Left lung (tissue), 14 donors: ENCODE measurements at places on chromosomes 11 and 22. TPM values are rescaled to one million over a fixed set of nuclear protein-coding genes. Genes with fewer than 3 reads are reported as not detected.

The OR5B21 gene
- total RNA-seq = 0.71 TPM

The FTH1 gene
- total RNA-seq = 5,494 TPM

DNA sequence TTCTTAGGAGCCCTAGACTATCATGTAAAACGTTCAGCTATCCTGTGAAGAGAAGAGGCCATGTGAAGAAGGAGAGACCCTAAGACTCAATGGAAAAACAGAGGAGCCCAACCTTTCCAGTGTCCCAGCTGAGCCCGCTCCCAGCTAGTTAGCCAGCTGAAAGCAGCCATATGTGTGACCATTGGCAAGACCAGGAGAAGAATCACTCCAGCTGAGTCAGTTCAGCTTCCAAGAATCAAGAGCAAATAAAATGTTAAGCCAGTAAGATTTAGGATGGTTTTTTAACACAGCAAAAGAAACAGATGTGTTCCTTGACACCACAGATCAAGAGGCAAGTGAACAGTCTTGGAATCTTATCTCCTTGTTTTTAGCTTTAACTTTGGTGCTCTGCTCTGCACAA lies 108.0 kb downstream of the CCDC81 start:
- DNase-seq = no peak

The OR51E2 gene
- total RNA-seq = not detected

DNA sequence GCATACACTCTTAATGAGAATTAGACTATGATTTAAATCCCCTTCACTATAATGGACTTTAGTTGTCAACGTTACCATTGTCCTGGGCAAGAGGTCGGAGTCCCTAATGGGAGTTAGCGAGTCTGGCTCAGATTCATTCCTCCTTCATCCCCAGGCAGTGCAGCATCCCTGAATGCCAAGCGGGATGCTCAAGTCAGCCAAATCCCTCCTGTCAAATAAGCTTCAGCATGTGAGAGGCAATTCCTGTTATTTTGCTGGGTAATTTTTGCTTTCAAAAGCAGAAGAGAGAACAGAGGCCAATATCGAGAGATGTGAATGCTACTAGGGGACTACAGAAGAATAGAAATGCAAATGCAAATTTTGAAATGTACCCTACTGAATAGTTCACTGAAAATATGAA lies 186.2 kb downstream of the OPCML start:
- DNase-seq = no peak

- no peak for DNase-seq
Observed at GRCh38 chr11:134944131-134944530, 532.1 kb upstream of the B3GAT1 start.

DNA sequence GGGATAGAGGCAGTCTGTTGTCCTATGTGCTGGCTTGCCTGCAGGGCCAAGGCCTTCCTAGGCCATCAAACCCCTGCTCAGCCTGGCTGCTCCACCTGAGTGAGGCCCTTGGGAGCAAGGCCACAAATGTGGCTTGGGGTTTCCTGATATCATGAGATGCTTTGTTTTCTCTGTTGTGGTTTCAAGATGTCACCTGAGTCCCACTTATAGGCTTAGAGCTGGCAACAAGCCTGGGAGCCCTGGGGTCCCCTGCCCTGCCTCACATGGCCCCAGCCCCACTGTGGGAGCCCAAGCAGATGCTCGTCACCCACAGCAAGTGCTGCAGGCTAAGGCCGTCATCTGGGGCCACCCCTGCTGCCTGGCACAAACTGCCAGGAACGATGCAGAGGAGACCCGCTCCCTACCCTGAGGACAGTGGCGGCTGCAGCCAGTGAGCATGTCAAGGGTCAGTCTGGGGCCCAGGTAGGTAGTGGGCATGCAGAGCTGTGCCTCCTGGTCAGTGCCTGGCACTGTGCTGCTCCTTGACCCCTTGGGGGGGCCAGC lies 75.4 kb upstream of the KCNQ1OT1 start:
- DNase-seq = peak; percentile 23

DNA sequence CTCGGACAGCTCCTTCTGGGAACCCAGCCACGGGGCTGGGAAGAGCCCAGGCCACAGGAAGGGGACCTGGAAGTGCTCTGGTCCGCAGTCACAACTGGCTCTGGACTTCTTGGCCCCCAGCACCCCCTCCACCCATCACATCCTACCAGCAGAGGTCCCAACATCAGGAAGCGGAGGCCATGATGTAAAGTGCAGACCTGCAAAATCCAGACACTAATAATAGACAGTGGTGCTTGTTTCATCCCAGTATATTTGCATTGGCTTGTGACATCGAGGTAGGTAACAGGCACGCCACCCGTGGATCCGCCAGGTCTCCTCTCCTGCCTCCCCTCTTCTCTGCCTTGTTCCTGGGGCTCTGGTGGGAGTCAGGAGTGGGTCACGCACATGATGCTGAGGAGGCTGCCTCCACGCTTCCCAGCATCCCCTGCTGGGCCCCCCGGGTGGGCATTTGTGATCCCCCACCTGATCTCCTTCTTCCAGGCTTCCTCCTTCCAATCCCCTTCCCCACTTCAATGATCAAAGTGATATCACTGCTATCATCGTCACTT lies 1454.0 kb downstream of the BRD1 start:
- DNase-seq = no peak

The STK33 gene
- 16.9 TPM for total RNA-seq

The CEND1 gene
- 0.47 TPM for total RNA-seq

DNA sequence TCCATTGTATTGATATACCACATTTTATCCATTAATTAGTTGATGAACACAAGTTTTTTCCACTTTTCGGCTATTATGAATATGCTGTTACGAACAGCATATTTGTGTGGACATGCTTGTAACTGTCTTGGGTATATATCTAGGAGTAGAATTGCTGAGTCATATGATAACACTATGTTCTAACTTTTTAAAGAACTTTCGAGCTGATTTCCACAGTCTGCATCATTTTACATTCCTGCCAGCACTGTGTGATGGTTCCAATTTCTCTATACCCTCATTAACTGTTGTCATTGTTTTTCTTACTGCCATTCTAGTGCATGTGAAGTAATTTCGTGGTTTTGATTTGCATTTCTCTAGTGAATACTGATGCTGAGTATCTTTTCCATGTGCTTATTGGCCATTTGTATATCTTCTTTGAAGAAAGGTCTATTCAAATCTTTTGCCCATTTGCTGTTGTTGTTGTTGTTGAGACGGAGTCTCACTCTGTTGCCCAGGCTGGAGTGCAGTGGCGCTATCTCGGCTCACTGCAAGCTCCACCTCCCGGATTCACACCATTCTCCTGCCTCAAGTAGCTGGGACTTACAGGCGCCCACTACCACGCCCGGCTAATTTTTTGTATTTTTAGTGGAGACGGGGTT lies 7.4 kb upstream of the RCE1 start:
- no peak for DNase-seq

- no peak for DNase-seq
Observed at GRCh38 chr11:36388951-36389350, 92.9 kb downstream of the PRR5L start.

GRCh38 chr11:10568486-10568941 lies at the start of gene LYVE1:
TSS of gene LYVE1 (minus strand) at chr11:10568665. CDS start at chr11:10568532, 133 bp downstream.
- DNase-seq = no peak

- no peak for DNase-seq
Observed at GRCh38 chr11:110526323-110526722, 96.6 kb downstream of the FDX1 start.

DNA sequence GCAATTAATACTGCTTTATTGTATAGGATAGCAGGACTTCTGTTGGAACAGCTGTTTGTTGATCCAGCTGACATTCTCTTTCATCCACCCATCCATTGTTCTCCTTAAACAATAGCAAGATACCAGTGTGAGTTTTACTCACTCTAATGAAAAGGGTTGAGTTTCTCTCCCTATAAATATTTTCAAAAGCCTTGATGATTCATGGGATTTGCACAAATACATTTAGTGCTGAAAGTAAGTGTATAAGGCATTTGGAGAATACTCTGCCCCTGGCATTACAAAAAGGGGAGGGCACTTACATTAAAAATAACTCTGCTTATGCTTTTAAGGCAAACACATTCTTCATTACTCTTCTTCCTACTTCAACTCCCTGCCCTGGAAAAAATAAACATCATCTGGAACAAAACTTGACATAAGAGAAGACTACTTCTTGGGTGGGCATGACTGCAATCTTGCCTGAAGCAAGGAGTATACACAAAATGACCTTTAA lies 634.9 kb downstream of the METTL15 start:
- DNase-seq = no peak

DNA sequence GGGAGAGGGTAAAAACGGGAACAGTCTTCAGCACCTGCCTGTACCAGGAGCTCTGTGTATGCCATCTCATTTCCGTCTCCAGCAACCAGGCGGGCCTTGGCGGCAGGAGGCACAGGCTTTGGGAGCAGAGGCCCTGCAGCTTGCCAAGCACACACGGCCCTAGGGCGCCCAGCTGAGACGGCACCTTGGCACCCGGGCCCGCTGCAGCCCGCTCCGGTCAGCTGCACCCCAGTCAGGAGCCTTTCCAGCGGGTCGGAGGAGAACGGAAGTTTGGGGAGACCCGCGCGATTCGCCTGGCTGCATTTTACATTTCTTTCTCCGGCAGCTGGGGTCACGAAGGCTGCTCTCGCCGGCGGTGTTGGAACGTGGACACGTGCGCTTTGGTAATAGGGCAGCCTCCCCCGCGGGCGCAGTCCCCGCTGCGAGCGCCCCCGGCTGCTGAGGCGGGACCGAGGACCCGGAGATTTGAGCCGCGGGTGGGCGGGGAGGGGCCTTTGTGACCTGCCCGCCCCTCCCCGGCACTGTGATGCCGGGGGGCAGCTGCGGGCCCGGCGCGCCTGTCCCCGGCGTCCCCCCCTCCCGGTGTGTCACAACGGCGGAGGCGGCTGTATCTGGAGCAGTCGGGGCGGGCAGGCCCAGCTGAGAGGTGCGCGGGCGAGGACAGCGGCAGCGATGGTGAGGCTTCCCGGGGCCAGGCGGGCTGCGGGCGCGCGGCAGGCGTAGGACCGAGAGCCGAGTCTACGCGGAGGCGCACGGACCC lies at the start of gene TUBA8:
TUBA8 (plus strand) TSS at position 616 of the 760 bp plus-strand sequence; CDS start at position 673, 57 bp downstream.
- DNase-seq = no peak

- DNase-seq = no peak
Observed at GRCh38 chr11:108069947-108070346, 51.4 kb upstream of the ACAT1 start.

- DNase-seq = no peak
Observed at GRCh38 chr11:123159183-123159857, 35.7 kb downstream of the CLMP start.

The LRRC10B gene
- total RNA-seq = 5.5 TPM

The MPPED2 gene
- 0.79 TPM for total RNA-seq

DNA sequence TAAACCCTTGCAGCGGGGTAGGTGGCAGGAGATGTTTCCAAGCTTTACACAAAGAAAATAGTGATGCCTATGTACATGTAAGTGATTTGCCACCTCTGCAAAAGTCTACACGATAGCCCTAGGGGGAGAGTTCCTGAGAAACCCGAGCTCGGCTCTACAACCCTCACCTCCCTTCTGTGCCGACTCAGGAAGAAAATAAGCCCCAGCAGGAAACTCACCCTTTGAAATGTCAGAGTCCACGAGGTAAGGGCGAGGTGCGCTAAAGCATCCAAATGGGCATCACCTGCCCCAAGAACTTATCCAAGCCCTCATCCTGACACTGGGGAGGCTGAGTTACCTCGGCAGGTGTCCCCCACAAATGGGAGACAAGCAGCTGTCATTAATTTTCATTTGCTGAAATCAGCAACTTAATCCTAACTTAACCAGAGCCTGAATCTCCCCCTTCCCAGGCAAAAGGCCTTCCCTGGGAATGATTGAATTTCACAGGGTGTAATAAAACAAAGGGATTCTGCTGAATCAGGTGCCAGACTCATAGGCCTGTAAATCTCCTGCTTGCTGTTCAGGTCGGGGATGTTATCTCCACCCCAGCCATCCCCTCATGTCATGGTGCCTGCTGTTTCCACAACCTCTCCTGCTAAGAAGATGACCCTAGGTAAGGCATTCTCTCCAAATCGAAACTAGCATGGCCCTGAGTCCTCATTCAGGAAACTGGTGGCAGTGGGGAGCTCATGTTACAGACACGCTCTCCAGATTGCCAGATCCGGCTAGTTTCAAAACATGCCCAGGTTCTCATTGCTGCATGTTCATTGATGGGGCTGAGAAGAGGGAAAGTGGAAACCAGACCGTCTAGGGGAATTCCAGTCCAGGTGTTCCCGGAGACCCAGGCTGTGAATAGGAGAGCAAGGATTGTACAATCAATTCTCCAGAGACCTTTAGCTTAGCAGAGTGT lies 105.3 kb upstream of the KIRREL3 start:
- DNase-seq = no peak

DNA sequence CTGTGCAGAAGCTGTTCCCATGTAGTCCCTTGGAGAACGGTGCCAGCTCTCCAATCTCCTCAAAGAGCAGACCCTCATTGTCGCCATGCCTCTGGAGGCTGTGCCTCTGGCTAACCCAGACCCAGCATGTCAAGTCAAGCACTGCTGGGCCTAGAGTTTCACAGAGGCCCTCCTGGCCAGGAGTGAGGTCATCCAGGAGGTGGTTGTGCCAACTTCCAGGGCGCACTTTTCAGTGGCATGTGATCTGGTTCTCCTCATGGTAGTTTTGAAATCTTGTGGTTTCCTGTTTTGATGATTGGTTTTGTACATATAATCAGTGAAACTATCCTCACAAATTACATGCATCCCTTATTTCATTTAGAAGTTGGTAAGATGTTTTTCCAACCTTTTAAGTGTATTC lies 78.9 kb downstream of the PPFIBP2 start:
- no peak for DNase-seq

DNA sequence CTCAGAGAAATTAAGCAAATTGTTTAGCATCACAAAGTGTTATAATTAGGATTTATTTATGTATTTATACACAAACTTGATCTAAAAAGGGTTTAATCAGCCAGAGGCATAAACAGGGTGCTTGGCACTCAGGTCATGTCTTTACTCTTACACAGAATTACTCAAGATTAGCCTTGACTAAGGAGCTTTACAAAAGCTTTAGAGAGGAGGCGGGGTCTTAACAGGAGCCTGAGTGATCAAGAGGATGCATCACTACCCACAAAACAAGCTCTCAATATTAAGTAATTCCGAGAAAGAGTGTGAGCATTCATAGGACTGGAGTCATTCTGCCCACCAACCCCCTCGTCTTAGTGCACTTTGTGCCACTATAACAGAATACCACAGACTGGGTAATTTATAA lies 103.0 kb downstream of the SPATA19 start:
- no peak for DNase-seq

- no peak for DNase-seq
Observed at GRCh38 chr11:115920092-115920461, 415.9 kb upstream of the CADM1 start.
